ENCODE measurements at places on chromosomes 1 and 21.

DNA sequence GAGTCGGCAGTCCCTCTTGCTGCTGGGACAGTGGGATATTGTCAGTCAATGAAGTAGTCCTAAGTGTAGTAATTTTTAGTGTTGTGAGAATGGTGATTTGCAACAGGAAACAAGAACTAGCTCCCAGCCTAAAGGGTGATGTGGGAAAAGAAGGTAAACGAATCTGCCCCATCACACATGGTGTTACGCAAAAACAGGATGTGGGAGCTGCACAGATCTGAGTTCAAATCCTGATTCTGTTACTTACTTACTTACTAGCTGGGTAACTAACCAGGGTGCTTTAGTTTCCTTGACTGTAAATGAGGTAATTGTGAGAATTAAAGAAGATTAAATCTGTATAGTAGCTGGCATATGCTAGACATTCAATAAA, 22.3 kb downstream of the NAV1 start:
- no peak for DNase-seq

- no peak for DNase-seq
These were observed 79.6 kb downstream of the SASS6 start for GRCh38 chr1:100053119-100053518.

GRCh38 chr21:27225151-27225550, 258.3 kb upstream of the ADAMTS5 start:
- no peak for DNase-seq

DNA sequence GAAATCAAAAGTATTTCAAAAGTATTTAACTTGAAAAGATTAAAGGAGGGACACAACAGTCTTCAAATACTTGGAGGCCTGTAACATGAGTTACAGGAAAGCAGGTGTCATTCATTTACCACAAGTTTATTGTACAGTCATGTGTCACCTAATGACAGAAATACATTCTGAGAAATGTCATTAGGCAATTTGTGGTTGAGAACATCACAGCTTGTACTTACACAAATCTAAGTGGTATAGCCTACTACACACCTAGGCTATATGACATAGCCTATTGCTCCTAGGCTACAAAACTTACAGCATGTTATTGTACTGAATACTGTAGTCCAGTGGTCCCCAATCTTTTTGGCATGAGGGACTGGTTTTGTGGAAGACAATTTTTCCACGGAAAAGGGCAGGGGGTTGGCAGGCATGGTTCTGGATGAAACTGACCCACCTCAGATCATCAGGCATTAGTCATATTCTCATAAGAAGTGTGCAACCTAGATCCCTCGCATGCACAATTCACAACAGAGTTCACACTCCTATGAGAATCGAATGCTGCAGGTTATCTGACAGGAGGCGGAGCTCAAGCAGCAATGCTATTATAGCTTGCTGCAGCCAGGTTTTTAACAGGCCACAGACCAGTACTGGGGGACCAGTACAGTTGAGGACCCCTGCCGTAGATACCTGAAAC, 25.0 kb upstream of the PHTF1 start:
- no peak for DNase-seq

GRCh38 chr21:36429947-36430546, 44.9 kb downstream of the CHAF1B start:
- DNase-seq, result peak; percentile 65

DNA sequence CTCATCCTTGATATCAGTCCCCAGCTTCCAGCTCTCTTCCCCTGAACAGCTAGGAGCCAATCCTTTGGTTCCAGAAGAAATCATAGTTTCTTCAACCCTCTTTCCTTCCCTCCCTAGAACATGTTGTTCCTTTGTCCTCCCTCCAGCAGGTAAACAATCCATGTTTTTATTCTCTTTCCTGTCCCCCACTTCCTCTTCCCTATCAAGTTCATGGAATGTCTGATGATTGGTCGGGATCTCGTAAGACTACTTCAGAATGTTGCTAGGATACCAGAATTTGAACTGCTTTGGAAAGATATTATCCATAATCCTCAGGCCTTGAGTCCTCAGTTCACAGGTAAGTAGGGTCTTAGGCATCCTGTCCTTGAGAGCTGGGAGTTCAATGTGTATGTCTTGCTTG, 23.1 kb upstream of the SLC27A3 start:
- no peak for DNase-seq

GRCh38 chr1:6591222-6591621, 11.4 kb downstream of the ZBTB48 start:
- no peak for DNase-seq

DNA sequence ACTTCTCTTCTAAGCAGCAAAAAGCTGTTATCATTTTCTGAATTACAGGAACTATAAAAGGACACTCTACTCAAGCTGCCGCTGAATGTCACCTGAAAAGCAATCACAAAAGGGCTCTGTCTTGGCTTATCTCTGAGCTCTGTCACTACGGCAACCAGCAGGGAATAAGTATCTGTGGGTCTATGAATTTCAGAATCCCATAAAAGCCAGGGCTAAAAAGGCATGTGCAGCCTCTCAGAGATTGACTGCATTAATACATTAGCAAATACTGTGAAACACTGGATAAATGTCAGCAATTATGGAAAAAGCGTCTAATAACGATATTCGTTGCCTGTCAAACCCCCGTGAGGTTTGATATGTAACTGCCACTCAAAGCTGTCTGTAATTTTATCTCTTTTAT, 210.2 kb upstream of the DMRTA2 start:
- DNase-seq, result no peak

GRCh38 chr1:204653590-204654340, 31.8 kb downstream of the LRRN2 start:
- DNase-seq, result no peak

DNA sequence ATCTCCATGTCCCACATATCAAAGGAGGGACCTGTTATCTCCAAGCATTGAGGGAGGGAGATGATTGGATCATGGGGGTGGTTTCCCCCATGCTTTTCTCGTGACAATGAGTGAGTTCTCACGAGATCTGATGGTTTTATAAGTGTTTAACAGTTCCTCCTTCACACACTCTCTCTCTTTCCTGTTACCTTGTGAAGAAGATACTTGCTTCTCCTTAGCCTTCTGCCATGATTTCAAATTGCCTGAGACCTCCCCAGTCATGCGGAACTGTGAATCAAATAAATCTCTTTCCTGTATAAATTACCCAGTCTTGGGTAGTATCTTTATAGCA, 91.6 kb downstream of the DDAH1 start:
- DNase-seq, result no peak

DNA sequence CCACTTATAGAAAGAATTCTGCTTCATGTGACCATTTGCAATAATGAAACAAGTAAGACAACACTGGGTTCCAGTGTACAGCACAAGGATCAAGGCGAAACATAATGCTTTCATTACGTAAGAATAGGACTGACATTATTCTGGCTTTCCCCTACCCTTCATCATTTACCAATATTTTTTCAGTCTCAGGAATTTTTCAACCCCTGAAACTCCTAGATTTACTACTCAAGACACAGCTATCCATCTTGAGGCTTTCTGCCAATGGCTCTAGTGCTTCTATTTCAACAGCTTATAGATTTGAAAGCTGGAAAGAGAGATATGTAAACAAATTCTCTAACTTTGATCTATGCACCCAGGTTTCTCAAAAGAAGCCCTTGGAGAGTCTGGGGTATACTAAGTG, 48.4 kb downstream of the WLS start:
- DNase-seq, result no peak

DNA sequence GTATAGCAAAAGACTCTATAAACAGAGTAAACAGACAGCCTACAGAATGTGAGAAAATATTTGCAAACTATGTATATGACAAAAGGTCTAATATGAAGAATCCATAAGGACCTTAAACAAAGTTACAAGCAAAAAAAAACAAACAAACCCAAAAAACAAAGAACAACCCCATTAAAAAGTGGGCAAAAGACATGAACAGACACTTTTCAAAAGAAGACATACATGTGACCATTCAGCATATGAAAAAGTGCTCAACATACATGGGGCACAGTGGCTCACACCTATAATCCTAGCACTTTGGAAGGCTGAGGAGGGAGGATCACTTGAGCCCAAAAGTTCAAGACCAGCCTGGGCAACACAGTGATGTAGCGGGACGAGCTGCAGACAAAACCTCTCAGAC, 17.9 kb upstream of the OR2B11 start:
- no peak for DNase-seq

DNA sequence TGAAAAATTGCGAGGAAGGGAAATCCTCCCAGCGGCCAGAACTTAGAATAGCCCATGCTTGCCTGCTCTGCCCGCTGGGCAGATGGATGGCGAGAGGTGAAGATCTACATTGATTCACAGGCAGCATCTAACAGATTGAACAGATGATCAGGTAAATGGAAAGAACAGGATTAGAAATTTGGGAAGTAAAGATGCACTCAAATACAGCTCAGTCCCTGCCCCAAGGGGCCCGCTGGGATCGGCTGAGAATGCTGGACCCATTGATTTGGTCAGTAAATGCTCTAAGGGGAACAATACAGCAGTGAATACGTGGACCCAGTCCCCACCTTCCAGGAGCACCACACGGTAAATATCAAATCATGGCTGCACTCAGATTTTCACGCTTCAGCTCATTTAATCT, 248.2 kb downstream of the MATN1 start:
- no peak for DNase-seq

DNA sequence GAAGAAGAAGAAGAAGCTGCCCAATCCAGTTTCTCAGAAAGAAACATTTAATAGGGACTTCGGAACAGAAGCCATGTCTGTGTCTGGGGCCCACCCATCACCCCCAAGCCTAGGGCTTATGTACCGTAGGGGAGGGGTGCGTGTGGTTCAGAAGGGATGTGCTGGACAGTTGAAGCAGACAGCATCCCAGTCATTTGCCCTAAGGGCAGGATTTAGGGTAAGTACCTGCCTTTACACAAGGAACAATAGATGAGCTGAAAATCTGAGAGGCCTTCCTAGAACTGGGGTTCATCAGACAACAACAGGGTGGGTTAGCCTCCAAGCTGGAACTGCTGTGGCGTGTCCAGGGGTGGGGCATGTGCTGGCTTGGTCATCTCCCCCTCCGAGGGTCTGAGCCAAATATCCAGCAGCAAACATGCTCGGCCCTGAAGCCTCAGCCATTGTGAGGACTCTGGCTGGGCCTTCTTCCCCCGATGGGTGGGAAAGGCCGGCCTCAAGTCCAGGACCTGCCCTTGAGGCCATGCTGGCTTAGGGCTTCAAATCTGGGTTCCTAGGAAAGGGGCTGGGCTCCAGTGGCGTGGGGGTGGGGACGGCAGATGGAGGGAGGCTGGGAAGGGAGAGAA, 12.1 kb downstream of the CSTB start:
- no peak for DNase-seq

GRCh38 chr1:153842006-153842471, 66.8 kb downstream of the SLC27A3 start:
- DNase-seq, result no peak

DNA sequence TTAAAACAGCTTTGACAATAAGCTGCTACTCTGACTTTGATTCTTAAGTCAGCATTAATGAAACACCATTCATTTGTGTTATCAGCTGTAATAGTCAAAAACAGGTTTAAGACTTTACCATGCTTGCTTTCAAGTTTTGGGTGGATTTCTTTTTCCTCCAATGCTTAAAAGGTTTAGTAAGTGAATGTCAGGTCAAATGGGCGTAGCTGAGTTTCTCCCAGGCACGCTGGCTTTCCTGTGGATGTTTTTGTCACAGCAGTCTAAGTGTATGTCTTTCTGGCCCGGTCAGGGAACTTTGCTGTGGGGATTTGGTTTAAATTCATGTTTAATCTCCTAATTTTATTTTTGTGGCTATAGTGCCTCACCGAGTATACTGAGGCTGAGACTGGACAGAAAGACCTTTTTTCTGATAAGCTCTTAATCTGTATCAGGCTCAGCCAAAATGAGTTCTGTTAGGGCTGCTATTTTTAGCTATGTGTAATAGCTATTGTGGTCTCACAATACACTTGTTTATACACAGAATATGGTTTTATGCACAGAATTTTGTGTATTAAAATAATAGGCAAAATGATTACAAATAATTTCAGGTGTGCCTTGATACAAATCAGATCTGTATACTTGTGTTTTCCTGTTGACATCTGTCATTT, 292.8 kb downstream of the DISC1 start:
- no peak for DNase-seq

DNA sequence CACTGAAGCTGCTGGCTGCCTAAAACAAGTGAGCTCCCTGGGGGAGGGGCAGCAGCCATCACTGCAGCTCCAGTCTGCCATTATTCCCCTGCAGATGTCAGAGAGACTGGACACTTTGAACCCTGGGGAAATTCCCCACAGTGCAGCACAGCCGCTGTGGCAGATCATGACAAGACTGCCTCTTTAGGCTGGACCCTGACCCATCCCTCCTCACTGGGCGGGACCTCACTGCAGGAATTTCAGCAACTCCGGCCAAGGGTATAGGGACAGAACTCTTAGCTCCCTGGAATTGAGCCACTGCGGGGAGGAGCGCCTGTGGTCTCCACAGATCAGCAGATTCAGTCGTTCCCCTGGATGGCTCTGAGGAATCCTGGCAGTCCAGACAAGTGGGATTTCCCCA, 964.6 kb downstream of the BRINP3 start:
- no peak for DNase-seq

- no peak for DNase-seq
These were observed 26.6 kb upstream of the RWDD3 start for GRCh38 chr1:95207223-95207935.

DNA sequence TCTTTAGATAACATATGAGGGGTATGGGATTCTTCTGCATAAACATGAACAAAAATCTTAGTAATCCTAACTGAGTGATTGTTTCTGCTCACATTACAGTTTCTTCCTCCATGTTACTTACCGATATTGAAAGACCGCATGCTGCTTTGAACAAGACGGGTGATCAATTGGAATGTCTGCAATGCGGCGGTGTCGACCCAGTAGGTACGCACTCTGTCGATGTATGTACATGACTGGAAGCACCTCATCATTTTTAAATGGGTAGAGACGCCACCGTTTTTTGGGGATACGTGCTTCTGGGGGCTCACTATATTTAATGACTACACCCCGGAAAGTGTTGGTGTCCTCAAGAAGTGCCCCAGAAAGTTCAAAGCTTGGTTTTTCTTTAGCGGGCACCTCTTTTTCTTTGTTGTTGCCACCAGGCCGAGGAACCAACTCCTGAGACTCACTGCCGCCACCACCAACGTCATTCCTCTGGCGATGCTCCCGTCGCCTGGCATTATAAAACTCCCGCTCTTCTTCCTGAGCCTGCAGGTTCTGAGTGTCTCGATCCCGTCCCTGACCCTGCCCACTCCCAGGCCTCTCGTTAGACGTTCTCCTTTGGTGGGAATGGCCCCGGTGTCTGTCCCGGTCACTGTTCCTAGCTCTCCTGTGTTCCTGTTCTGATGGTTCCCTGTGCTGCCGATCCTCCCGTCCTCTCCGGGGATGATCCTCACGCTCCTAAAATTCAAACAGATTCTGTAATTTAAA, 13.9 kb downstream of the SNIP1 start:
- no peak for DNase-seq

DNA sequence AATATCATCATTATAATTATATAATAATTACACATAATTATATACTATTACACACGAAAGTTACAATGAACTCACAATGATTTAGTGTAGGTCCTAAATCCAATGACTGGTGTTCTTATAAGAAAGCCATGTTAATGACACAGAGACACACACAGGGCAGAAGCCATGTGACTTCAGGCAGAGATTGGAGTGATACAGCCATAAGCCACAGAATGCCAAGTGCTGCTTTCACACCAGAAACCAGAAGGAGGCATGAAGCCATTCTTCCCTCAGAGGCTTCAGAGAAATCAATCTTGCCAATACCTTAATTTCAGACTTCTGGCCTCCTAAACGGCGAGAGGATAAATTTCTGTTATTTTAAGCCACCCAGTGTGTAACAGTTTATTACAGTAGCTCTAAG, 147.4 kb upstream of the KRTAP19-8 start:
- no peak for DNase-seq
